ENCODE measurements at places on chromosomes 1 and 21. TPM values are rescaled to one million over a fixed set of nuclear protein-coding genes. Genes with fewer than 3 reads are reported as not detected.

Gene GPR25
- total RNA-seq: not detected

Gene COL16A1
- 140 TPM for total RNA-seq

Gene DISP3
- total RNA-seq: not detected

Gene CYP4A22
- total RNA-seq: not detected

Gene TEDDM1
- total RNA-seq: not detected

Gene NBPF4
- not detected for total RNA-seq

Gene AVPR1B
- not detected for total RNA-seq

Gene FAM229A
- total RNA-seq: 1.5 TPM

Gene PRRX1
- total RNA-seq: 2.1 TPM

Gene SAMSN1
- not detected for total RNA-seq

Gene DEPDC1
- 21.8 TPM for total RNA-seq

Gene ABL2
- 13.6 TPM for total RNA-seq

Gene PTPRC
- not detected for total RNA-seq

Gene FCER1A
- not detected for total RNA-seq

Gene TRIM45
- total RNA-seq: 2.7 TPM

Gene GNAT2
- total RNA-seq: not detected

Gene BSDC1
- total RNA-seq: 51.9 TPM

Gene LPAR3
- 40.6 TPM for total RNA-seq

Gene IGSF9
- total RNA-seq: 6.2 TPM

Gene PLCH2
- total RNA-seq: 124 TPM

Gene FAM163A
- total RNA-seq: not detected

Gene MARK1
- 7.1 TPM for total RNA-seq

Gene DNAJC8
- total RNA-seq: 68.2 TPM

Gene TCHHL1
- 0.08 TPM for total RNA-seq

Gene GNG12
- total RNA-seq: 104 TPM

Gene GPR161
- 23.4 TPM for total RNA-seq

Gene TSNAX
- 15.1 TPM for total RNA-seq

Gene ALX3
- total RNA-seq: not detected

Gene MAP7D1
- total RNA-seq: 366 TPM

Gene PROK1
- not detected for total RNA-seq

Gene CACNA1S
- total RNA-seq: not detected

Gene SLC44A3
- 1.5 TPM for total RNA-seq

Gene APCS
- total RNA-seq: not detected

Gene CRYAA
- not detected for total RNA-seq

Gene PLD5
- 10.5 TPM for total RNA-seq

All from hair follicular keratinocyte (primary cell).